ENCODE measurements at places on chromosomes 11 and 22.

- DNase-seq: no peak
Measured at GRCh38 chr11:95426823-95427462, 195.9 kb upstream of the SESN3 start.

- no peak for DNase-seq
Measured at GRCh38 chr11:89125298-89125697, 52.4 kb upstream of the TYR start.

DNA sequence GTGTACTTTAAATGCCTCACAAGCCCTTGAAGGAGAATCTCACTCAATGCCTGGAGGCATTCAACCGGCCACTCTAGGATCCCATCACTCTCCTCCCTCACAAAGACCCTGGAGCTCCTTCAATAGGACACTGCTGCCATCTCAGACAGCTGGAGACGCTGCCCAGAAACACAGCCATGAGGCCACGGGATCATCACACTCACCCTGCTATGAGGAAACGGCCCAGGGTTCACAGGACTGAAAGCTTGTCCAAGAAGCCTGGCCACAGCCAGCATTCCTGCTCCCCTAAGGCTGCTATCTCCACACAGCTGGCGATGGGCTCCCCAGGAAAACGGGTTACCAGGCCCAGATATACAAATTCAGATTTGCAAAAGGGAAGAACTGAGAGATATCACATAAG lies 13.2 kb downstream of the CARS1 start:
- DNase-seq: no peak

DNA sequence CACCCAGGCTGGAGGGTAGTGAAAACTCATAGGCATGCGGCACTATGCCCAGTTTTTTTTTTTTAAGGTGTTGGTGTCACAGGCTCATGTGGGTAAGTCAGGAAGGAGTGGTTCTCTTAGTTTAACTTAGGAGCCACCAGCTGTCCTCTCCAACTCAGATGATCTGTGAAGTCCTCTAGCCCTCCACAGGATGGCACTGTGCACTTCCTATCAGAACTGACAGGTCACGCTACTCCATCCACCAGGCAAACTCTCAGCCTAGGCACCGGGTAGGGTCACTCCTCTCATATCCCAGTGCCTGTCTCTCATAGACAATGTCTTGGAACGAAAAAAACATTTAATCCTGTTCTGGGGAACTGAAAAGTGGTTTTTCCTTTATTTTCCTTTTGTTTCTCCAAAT lies 16.5 kb downstream of the NAP1L4 start:
- peak; percentile 54 for DNase-seq

GRCh38 chr11:126408901-126409619 lies 53.6 kb downstream of the ST3GAL4 start:
- DNase-seq: no peak

DNA sequence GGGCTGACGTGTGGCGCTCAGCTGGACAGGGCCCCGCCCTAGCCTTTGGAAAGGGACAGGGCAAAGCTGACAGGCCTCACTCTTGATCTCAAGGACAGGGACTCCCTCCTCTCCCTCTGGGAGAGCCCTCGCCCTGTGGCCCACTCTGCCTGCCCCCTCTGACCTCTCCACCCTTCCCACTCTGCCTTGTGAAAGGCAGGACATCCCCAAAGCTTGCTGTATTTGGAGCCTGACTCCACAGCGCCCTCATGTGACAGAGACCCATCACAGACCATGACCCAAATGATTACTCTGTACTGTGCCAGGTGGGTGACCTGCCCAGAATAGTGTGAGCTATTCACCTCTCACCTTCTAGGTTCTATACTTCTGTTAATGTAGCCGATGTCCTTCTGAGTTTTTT lies 18.8 kb downstream of the P2RY2 start:
- DNase-seq: peak; percentile 88

GRCh38 chr11:47270331-47271271 lies 668 bp downstream of the MADD start:
- peak; percentile 11 for DNase-seq

- no peak for DNase-seq
Measured at GRCh38 chr22:43897751-43898261, 6.0 kb upstream of the PNPLA5 start.

DNA sequence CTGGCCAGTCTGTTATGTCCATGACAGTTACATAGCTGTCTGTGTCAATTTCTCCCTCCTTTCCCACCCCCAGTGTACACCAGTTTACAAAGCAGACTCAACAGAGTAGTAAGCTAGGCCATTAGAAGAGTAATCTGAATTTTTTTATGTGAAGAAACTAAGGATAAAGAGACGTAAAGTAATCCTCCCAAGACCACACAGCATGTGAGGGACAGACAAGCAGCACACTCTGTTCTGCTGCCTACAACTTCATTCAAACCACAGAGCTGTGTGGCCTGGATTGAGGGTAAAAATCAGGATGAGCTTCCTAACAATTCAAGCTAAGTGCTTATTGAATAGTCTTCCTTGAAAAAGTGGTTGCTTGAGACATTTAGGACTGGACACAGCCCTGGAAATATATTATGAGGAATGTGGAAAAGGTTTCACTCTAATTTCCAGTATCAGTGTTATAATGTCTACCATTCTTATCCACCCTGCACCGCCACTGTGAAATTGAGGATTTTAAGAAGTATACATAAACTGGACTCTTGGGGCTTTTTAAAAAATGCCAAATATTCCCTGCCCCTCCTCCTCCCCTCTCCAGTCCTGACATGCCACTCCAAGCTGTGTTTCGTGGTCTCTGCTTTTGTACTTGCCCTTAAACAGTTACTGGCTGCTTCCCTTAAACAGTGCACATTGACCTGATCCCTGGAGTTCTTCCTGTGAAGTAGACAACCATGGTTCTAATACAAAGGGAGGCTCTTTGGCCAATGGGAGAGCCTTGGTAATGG lies 40.9 kb downstream of the EXT2 start:
- DNase-seq: no peak

GRCh38 chr11:121405646-121406045 lies 46.5 kb upstream of the SORL1 start:
- peak; percentile 17 for DNase-seq

GRCh38 chr11:92765965-92766371 lies 203.5 kb upstream of the MTNR1B start:
- no peak for DNase-seq

DNA sequence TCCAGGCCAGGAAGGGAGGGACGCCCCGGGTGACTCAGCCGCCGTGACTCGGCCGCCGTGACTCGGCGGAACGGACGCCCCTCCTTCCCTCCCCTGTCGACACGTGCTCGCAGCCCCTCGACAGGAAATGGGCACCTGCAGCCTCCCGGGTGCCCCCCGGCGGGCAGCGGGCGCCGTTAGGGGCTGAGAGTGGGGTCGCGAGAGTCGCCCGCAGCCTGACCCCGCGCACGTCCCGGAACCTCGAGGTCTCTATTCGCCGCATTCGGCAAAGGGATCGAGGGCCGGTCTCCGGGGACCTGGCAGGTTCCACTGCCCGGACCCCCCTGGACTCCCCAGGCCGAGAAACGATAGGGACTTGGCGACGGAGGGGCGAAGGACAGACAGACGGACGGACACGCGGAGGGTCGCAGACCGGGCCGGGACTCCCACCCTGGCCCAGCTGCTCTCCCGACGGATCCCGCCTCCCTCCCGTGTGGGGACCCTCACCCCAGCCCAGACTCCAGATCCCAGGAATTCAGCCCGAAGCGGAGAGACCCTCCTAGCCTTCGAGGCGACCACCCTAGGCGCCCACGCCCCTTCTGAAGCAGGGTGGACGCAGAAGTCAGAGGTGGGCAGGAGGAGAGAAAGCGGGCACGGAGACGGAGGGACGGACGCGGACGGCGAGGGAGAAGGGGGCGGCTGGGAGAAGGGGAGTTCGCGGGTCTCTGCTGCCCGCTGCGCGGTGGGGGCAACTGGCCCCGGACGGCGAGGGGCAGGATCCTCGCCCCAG lies 648 bp downstream of the FOSL1 start:
- DNase-seq: peak; percentile 80

DNA sequence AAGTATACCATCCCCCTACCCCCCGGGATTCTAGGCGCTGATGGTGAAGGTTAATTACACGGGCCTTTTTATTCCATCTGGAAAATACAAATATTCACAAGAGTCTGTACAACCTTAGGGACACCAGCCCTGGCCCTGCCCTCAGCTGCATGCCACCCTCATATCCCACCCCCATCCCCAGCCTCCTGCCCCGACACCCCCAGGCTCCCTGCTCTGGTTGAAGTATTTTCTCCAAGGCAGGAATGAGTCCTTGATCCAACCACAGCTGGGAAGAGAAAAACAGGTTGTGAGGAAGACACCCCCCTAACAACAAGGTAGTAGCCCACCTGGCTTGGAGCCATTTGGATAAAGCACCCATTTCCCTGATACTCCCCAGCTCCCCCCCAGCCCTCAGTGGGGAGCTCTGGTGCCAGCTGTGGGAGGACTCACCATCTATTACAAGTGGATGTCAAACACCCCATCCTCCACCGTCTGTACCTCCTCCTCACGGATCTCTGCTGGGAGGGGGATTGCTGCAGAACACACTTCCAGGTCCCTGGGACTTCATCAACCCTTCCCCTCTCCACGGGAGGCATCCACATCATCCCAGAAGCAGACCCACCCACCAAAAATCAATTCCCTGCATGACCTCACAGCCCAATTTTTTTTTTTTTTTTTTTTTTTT lies 4.0 kb upstream of the NRXN2 start:
- no peak for DNase-seq

DNA sequence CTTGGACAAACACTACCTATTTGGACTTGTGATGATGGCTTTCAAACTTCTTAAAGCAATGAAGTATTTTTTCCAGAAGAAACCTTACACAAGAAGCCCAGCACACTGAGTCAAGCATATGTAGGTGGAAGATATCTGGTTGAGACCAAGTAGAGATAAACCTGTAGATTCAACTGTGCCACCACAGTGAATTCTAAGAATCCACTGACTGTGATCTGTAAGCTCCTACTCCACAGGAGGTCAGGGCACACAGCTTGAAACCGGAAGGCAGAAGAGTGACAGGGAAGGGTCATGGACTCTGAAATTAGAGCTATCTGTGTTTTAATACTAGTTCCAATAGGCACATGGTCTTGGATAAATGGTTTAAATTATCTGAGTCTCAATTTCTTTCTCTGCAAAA lies 404.5 kb downstream of the ETS1 start:
- no peak for DNase-seq

DNA sequence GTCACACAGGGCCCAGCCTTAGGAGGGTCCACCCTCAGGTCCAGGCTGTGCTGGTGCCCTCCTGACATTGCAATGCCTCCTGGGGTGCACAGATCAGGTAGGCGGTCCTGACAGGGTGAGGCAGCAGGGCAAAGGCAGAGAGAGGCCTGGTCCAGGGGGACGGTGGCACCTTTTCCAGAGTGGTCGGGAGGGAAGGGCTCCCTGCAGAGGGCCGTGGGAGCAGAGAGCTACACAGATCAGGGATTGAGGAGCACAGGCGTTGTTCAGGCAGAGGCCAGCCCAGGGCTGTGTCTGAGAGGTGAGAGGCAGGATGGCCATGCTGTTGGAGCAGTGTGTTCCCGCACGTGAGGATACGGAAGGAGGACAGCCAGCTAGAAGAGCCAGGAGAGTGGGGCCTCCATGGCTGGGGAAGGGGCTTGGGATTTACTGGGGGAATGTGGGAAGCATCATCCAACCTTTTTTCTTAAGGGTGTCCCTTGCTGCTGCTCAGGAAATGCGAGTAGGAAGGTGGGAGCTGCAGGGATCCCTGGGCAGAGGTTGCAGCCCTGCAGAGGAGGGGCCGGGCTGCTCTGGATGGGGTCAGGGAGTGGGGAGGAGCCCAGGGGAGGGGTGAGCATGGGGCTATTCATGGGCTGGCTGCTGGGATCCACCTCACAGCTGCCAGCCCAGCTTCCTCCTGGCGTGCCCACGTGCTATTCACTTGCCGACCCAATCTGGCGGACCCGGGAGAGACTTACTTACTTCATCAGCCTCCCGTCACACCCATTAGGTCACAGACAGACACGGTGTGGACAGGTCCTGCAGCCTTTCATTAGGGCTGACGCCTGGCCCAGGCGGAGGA lies 1516.4 kb downstream of the TBC1D22A start:
- no peak for DNase-seq

GRCh38 chr22:49462795-49463194 lies 364.9 kb downstream of the BRD1 start:
- peak; percentile 45 for DNase-seq

GRCh38 chr22:30837531-30837930 lies 131.0 kb downstream of the MORC2 start:
- DNase-seq: no peak

DNA sequence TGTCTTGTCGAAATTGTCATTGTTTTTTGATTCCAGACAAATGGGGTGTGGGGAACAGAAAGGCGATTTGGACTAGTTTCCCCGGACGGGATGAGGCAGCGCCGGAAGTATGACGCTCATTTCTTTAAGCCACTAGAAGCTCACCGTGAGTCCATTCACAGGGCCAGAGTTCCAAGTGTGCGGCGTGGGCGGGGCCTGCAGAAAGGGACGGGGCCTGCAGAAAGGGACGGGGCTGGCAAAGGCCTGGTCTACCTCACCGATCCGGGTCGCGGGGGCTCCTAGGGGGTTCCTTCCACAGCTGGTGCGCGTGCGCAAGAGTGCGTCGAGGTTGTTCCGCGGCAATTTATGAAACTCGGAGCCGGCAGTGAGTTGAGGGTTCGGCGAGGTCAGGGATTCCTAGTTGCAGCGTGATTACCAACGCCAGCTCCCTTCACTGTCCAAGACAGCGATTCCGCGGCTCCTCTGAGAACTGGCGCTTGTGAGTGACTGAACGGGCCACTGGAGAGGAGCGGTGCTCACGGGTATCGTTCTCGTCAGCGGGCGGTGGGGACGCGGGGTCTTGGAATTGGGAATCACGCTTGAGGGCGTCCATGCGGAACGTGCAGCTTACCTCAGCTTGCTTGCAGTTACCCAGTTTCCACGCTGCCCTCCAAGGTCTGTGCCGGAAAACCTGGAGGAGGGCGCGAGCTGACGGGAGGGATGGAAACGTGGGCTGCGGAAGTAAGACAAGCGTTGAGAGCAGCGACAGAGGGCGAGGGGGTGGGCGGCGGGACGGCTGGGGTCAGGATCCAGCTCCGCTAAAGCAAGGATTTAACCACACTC lies at the start of gene ZNF215:
Gene ZNF215 (plus strand): TSS at position 219 of the 822 bp plus-strand sequence. CDS start 5,847 bp downstream, outside the sequence.
- DNase-seq: peak; percentile 3

DNA sequence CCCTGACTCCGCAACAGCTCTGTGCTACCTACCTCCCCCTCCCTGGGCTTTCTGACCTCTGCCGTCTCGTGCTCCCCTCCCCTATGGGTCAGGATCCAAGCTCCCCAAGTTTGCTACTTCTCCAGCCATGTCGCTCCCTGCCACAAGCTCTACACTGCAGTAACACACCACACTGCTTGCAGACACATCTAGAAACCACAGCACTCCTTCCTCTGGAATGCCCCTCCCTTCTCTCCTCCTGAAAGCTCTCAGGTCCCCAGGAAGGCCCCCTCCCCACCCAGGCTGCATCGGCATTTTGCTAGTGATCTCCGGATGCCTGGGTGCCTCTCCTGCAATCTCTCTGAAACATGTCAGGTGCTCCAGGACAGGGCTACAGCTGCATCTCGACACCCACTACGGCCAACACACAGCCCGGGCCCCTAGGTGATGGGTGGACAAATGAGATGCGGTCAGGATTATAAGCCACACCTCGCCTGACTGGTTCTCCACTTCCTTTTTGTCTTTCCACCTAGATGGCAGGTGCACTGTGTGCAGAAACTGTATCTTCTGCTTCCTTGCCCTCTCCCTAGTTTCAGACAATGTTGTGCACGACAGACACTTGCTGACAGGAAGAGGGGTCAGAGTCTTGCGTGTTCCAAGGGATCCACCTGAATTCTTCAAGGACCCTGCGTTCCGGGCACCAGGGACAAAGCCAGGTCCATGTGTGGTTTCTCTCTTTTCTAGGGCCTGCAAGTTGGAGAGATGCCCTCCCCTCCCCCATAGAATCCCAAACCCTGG lies 22.9 kb downstream of the RPUSD4 start:
- no peak for DNase-seq

GRCh38 chr11:11973361-11973800 lies 35.0 kb downstream of the DKK3 start:
- no peak for DNase-seq

GRCh38 chr22:45502215-45503049 lies at the start of gene FBLN1:
TSS of gene FBLN1 (plus strand) at chr22:45502883. CDS start at chr22:45502986, 103 bp downstream.
- no peak for DNase-seq
